SJSA1 (cell line): ENCODE measurements at places on chromosomes 2 and 18. TPM values are rescaled to one million over a fixed set of nuclear protein-coding genes. Genes with fewer than 3 reads are reported as not detected.

DNA sequence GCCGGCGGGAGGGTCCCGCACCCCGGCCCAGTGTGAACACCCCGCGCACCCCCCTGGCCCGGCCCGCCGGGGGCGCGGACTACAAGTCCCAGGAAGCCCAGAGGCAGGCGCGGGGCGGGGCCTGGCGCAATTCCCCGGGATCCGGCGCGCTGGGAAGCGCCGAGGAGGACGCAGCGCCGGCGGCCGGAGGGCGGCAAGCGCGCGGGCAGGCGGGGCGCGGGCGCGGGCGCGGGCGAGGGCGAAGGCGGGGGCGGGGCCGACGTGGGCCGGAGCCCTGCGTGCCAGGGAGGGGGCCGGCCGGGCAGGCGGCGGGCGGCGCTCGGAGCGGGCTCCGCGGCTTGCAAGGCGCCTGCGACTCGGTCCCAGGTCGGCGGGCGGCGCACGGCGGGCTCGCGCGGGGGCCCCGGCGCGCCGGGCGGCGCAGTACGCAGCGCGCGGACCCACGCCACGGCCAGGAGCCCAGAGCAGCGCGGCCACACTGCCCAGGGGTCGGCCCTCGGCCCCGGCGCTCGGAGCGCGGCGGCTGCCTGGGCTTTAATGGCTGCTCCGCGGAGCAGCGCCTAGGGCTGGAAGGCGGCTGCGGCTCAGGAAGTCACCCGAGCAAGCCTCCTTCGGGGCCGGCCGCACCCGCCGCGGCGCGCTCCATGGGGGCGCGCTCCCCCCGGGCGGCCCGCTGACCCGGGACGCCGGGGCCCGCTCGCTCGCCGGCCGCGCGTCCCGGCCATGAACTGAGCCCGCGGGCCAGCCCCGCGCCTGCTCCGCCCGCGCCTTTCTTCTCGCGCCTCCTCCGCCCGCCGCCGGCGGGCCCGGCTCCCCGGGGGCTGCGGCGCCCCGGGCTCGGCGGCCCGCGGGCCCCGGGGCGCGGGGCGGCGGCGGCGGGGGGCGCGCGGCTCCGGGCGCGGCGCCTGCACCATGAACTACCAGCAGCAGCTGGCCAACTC, at the start of gene AGAP1:
TSS of gene AGAP1 (plus strand) at position 269 of the 941 bp plus-strand sequence.
- peaks cover 22% of the 10 kb centered on the region for H3K4me1 ChIP-seq
- peak within 1 kb of the TSS; percentile 98 for H3K4me3 ChIP-seq
- DNase-seq = peak; percentile 57
- H3K27ac ChIP-seq = peak within 1 kb of the TSS; percentile 82

DNA sequence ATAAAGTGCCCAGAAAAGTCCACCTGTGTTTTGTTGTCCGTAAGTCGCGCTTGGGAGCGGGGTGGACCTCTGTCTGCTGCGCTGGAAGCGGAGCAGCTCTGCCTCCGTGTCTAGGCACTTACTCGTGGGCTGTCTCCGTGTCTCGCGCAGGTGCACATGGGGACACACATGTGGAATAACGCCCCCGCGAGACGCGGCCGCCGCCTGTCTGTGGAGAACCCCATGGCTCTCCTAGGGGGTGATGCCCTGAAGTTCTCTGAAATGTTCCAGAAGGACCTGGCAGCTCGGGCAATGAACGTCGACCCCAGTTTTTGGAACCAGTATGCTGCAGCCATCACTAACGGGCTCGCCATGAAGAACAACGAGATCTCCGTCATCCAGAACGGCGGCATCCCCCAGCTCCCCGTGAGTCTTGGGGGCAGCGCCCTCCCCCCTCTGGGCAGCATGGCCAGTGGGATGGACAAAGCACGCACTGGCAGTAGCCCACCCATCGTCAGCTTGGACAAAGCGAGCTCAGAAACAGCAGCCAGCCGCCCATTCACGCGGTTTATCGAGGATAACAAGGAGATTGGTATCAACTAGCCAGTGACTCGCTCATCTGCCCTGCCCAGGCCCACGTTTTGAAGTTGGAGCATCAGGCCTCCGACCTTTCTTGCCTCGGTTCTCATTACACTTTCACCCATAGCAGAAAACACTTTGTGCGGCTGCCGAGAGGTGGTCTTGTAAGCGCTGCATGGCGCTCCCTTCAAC, 17.3 kb downstream of the SALL3 start:
- H3K27ac ChIP-seq = no peak overlapping the region
- no peaks in the 10 kb centered on the region for H3K36me3 ChIP-seq
- DNase-seq = no peak
- H3K27me3 ChIP-seq = no peaks in the 10 kb centered on the region
- no peaks in the 10 kb centered on the region for H3K4me1 ChIP-seq

DNA sequence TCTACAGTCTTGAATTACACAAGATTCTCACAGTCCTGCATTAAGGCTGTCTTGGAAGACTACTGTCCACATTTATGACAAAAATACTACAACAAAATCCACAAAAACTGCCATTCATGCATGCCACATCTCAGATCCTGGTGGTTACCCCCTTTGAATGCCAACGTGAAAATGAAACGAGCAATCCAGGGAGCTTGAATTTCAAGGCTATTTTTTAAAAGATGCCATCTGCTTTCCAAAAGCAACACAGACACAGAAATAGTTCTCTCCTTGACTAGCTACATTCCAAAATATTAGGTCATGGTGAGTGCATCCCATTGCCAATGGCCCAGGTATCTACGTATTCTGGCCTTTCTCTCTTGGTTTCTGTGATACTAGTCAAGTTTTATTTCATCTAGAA, 36.3 kb downstream of the IRS1 start:
- no peaks in the 10 kb centered on the region for H3K27me3 ChIP-seq
- H3K36me3 ChIP-seq = peaks cover 38% of the 10 kb centered on the region
- DNase-seq = no peak
- no peak overlapping the region for H3K4me3 ChIP-seq

DNA sequence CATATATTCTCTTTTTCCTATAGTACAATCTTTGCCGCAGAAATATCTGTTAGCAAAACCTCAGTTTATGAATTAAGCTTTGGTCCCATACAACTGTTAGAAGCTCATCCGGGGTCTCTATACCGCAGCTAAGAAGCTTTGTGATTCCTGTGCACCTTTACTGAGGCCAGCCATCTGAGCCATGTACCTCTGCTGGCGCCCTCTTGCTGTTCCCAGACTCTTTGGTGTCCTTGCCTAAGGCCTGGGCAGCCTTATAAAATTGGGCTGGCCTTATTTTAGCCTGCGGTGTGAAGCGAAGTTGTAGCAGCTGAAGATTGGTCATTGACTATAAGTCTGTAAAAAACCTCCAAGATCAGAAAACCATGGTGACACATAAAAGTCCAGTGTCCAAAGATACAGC, 1135.1 kb upstream of the CHAC2 start:
- H3K4me1 ChIP-seq = no peaks in the 10 kb centered on the region
- H3K27me3 ChIP-seq = no peaks in the 10 kb centered on the region
- DNase-seq = no peak
- H3K4me3 ChIP-seq = no peak overlapping the region
- H3K27ac ChIP-seq = no peak overlapping the region

- H3K27ac ChIP-seq = peak overlapping the region; percentile 70
- peaks cover 6% of the 10 kb centered on the region for H3K36me3 ChIP-seq
- peak overlapping the region; percentile 62 for H3K4me3 ChIP-seq
- H3K27me3 ChIP-seq = no peaks in the 10 kb centered on the region
These were observed 1.0 kb downstream of the LIMS1 start for GRCh38 chr2:108535357-108535631.

KLHL41 gene
- total RNA-seq = 0.24 TPM in 1 of 2 replicates, not detected in the other

DNA sequence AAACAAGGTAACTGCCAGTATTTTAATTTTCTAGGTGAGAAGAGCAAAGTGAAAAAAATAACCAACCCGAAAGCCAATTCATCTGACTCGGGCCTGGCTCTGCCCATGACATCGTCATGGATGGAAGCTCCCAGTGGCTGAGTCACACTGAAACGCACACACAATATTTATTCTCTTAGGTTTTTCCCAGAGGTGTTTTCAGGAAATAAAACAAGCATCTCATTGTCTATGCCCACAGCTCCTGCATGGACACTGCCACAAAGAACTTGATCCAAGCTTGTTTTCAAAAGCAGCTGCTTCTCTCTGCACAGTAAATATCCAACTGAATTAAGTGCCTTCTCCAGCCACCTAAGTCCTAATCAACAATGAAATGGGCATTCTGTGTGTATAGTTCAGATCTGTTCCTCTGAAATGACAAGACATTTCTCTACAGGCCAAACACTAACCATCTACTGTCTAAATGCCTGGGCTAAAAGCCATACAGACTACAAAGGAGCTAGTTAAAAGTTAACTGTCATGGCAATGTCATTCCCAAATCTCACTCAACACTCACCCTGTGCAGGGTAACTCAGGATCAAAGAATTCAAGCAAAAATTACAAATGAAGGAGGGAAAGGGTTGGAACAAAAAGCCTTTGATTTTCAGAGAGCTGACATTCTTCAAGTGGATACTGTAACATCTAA, 62.9 kb downstream of the RPL31 start:
- peak overlapping the region; percentile 82 for H3K27ac ChIP-seq
- H3K27me3 ChIP-seq = no peaks in the 10 kb centered on the region
- no peak overlapping the region for H3K4me3 ChIP-seq
- peak; percentile 80 for DNase-seq

DNA sequence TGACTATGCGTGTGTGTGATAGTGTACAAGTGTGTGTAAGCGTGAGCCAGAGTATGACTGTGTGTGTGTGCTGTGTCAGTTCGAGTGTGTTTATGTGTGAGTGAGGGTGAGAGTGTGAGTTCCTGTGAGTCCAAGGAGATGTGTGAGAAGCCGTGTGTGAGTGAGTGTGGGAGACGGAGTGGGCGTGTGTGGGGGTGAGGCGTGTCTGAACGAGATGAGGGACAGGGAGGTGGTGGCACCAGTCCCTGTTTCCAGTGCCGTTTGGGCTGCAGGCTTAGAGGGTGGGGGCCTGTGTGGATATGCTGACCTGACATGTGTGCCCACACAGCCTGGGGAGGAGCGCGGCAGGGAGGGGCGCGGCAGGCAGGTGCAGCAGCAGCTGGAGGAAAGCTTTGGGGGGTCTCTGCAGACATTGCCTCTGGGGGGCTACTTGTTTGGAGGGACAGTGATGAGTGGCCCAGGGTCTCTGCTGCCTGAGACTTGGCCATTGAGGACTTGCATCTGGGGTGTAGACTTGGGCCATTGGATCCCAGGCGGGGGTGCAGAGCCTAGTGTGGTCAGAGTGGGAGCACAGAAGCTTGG, 41.6 kb downstream of the GLI2 start:
- no peak overlapping the region for H3K4me3 ChIP-seq
- H3K27me3 ChIP-seq = no peaks in the 10 kb centered on the region
- DNase-seq = no peak

DLX1 gene
- 4.7 and 4.9 TPM in 2 replicates for total RNA-seq

DNA sequence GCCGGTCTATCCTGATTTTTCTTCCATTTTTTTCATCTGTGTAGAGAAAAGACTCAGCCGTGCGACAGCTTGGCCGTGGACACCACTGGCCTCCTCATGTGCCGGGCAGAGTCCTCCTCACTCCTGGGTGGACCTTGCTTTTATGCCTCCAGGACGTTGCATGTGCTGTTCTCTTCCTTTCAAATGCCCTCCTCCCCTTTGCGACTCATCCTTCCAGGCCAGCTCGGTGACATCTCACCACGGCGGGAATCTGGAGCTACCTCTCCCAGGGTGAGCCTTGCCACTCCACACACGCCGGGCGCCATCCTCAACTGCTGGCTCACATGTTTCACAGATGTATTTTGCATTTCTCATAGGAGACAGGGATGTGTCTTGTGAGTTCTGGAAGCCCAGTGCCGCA, 198.5 kb upstream of the HDAC4 start:
- no peak overlapping the region for H3K27ac ChIP-seq
- H3K36me3 ChIP-seq = no peaks in the 10 kb centered on the region
- H3K4me1 ChIP-seq = no peaks in the 10 kb centered on the region
- peaks cover 3% of the 10 kb centered on the region; the same call in 1 of the 2 replicates for H3K27me3 ChIP-seq

DNA sequence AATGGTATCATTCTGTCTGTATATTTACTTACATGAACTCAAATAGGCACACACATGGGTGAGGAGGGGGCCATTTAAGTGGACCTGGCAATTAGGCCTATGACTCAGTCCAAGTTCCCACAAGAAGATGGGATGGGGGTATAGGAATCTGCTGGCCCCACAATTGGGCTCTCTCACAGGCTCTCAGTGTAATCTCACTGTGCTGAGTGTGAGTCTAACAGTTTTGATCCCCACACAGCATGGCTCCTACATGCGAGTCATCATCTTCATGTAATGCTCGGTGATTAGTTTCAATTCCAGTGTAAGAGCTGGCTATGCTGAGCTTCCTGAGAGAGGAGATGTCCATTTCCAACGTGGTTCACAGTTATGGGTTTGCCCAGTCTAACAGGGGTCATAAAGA, 114.0 kb downstream of the GATA6 start:
- no peaks in the 10 kb centered on the region for H3K27me3 ChIP-seq
- no peaks in the 10 kb centered on the region for H3K36me3 ChIP-seq
- peak overlapping the region; percentile 97 for H3K27ac ChIP-seq
- no peak for DNase-seq

IL1R1 gene
- total RNA-seq = 10.0 and 12.7 TPM in 2 replicates

- H3K27ac ChIP-seq = no peak within 1 kb of the TSS
- no peak for DNase-seq
- H3K4me1 ChIP-seq = no peaks in the 10 kb centered on the region
- no peak within 1 kb of the TSS for H3K4me3 ChIP-seq
These were observed at the start of gene PROM2 for GRCh38 chr2:95274291-95275150. Gene PROM2 (plus strand): TSS chr2:95274449. CDS start chr2:95274586, 137 bp downstream.

- no peak for DNase-seq
- no peaks in the 10 kb centered on the region for H3K27me3 ChIP-seq
- H3K27ac ChIP-seq = no peak overlapping the region
These were observed 160.2 kb downstream of the GBX2 start for GRCh38 chr2:236008006-236008405.

- no peak for DNase-seq
- no peaks in the 10 kb centered on the region for H3K4me1 ChIP-seq
- H3K27me3 ChIP-seq = peaks cover 11% of the 10 kb centered on the region
- no peaks in the 10 kb centered on the region for H3K36me3 ChIP-seq
These were observed 402.3 kb downstream of the TGIF1 start for GRCh38 chr18:3852321-3852720.

DNA sequence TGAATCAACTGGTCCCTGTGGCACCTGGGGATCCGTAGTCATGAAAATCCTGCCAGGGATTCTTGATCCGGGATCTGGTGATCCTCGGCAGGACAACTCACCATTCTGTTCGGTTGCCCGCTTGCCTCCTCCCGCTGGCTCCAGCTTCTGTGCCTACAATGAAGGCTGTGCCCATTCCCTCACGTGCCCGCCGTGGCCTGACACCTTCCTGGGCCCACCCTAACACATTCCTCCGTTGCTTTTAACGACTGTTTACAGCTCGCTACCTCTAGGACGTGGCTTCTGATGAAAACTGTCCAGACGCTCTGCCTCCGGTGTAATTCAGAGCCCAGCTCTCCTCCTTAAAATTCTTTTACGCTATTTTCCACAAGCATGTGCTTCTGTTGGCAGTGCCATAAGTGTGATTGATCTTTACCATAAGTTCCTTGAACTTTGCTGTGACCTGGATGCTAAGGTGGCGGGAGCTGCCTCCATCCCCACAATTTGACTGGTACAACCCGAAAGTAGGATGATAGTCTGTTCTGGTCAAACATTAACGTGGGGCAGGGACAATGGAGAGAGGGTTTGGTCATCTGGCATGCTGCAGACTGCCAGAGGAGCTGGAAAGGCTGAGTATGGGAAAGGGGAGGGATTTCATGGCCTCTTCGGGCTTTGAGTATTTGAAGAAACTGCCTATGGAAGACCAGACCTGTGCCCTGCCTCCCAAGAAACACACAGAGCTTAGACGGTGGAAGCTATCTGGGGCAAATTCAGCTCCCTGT, 206.8 kb upstream of the TNP1 start:
- H3K4me1 ChIP-seq = peaks cover 53% of the 10 kb centered on the region
- DNase-seq = peak; percentile 63
- no peaks in the 10 kb centered on the region for H3K36me3 ChIP-seq
- no peak overlapping the region for H3K4me3 ChIP-seq
